ENCODE measurements at places on chromosomes 3 and 15. TPM values are rescaled to one million over a fixed set of nuclear protein-coding genes. Genes with fewer than 3 reads are reported as not detected.
A peak's percentile ranks its signal among the peaks of the same experiment; 100 is the strongest.

GRCh38 chr15:86903642-86904421 is 824.2 kb downstream of the AGBL1 start:
- H3K27me3 ChIP-seq: no peaks in the 10 kb centered on the region
- H3K4me3 ChIP-seq: no peak overlapping the region
- no peak for DNase-seq
- H3K27ac ChIP-seq: no peak overlapping the region
- no peaks in the 10 kb centered on the region for H3K36me3 ChIP-seq
- no peaks in the 10 kb centered on the region for H3K4me1 ChIP-seq

GRCh38 chr15:73908030-73908821 is 18.0 kb upstream of the LOXL1 start:
- peaks cover 8% of the 10 kb centered on the region for H3K4me1 ChIP-seq
- peak; percentile 64 for DNase-seq
- no peaks in the 10 kb centered on the region for H3K36me3 ChIP-seq

GRCh38 chr3:188000361-188000861 is 153.5 kb upstream of the LPP start:
- H3K4me1 ChIP-seq: no peaks in the 10 kb centered on the region
- no peak overlapping the region for H3K27ac ChIP-seq
- H3K4me3 ChIP-seq: no peak overlapping the region
- no peaks in the 10 kb centered on the region for H3K27me3 ChIP-seq
- no peak for DNase-seq
- no peaks in the 10 kb centered on the region for H3K36me3 ChIP-seq

GRCh38 chr3:129036222-129037092 is 24.1 kb upstream of the GP9 start:
- H3K36me3 ChIP-seq: no peaks in the 10 kb centered on the region
- H3K4me3 ChIP-seq: no peak overlapping the region
- no peak for DNase-seq
- peaks cover 2% of the 10 kb centered on the region for H3K4me1 ChIP-seq
- peaks cover 46% of the 10 kb centered on the region for H3K27me3 ChIP-seq
- no peak overlapping the region for H3K27ac ChIP-seq

- no peaks in the 10 kb centered on the region for H3K4me1 ChIP-seq
- no peaks in the 10 kb centered on the region for H3K36me3 ChIP-seq
- H3K27ac ChIP-seq: no peak overlapping the region
- no peak overlapping the region for H3K4me3 ChIP-seq
- no peaks in the 10 kb centered on the region for H3K27me3 ChIP-seq
Observed at GRCh38 chr3:21310161-21310560, 440.8 kb downstream of the ZNF385D start.

- H3K36me3 ChIP-seq: no peaks in the 10 kb centered on the region
- no peak for DNase-seq
- H3K27me3 ChIP-seq: no peaks in the 10 kb centered on the region
- no peak overlapping the region for H3K27ac ChIP-seq
- no peak overlapping the region for H3K4me3 ChIP-seq
Observed at GRCh38 chr3:41581700-41582099, 380.2 kb downstream of the ULK4 start.

DNA sequence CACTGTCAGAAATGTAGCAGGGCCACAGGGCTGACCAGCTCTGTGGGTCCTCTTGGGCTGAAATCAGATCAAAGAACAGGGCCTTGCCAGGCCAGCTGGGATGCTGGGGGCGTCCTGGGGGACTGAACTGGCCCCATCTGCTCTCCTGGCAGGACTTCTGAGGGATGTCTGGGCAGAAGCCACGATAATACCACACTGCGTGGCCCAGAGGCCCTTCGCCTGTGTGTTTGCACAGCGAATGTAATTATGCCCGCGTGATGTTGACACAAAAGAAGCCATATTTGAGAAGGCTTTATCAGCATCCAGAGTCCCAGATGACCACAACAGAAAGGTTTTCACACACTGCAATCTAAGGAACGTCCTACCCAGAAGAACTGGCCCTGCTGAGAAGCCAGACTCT is 174.0 kb downstream of the RAB11A start:
- H3K27me3 ChIP-seq: peaks cover 51% of the 10 kb centered on the region
- H3K4me3 ChIP-seq: no peak overlapping the region
- no peak for DNase-seq
- no peaks in the 10 kb centered on the region for H3K4me1 ChIP-seq
- H3K36me3 ChIP-seq: no peaks in the 10 kb centered on the region

DNA sequence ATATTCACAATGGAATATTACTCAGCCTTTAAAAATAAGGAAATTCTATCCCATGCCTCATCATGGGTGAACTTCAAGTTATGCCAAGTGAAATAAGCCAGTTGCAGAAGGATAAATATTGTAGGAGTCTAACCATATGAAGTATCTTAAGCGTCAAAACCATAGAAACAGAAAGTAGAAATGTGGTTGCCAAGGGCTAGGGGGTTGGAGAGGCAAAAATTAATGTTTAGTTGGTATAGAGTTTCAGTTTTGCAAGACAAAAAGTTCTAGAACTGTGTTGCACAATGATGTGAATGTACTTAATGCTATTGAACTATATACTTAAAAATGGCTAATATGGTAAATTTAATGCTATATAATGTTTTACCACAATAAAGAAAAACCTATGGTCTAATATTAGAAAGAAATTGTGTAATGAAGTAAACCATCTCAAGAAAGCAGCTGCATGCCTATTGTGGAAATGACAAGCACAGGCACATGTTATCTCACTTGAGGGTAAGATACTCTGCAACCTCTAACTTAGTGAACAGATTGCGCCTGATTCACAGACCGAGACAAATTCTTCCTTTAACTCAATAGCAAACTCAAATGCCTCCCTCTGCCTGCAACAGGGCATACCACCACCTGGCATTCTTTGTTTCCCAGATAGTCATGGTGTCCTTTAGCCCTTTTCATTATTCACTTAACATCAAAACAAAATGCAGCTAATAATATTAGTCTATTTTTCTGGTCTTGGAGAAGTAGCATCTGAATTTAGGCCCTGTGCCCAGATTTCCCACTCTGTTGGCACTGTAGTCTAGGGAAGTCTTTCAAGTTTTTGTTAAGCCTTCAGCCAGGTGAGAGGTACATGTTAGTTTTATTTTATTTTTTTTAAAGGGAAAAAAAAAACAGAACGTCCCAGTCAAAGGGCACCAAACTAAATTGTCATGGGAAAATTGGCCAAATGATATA is 80.2 kb upstream of the ACP3 start:
- no peak overlapping the region for H3K27ac ChIP-seq
- no peak overlapping the region for H3K4me3 ChIP-seq
- no peaks in the 10 kb centered on the region for H3K27me3 ChIP-seq

- no peaks in the 10 kb centered on the region for H3K27me3 ChIP-seq
- peaks cover 14% of the 10 kb centered on the region for H3K36me3 ChIP-seq
- H3K27ac ChIP-seq: no peak overlapping the region
- no peak for DNase-seq
Observed at GRCh38 chr3:50161320-50161719, 6.2 kb downstream of the SEMA3F start.

GRCh38 chr15:29920515-29920914 is 98.2 kb upstream of the TJP1 start:
- H3K4me1 ChIP-seq: peaks cover 23% of the 10 kb centered on the region
- H3K27ac ChIP-seq: no peak overlapping the region
- DNase-seq: peak; percentile 49
- H3K36me3 ChIP-seq: no peaks in the 10 kb centered on the region
- peaks cover 3% of the 10 kb centered on the region for H3K27me3 ChIP-seq

DNA sequence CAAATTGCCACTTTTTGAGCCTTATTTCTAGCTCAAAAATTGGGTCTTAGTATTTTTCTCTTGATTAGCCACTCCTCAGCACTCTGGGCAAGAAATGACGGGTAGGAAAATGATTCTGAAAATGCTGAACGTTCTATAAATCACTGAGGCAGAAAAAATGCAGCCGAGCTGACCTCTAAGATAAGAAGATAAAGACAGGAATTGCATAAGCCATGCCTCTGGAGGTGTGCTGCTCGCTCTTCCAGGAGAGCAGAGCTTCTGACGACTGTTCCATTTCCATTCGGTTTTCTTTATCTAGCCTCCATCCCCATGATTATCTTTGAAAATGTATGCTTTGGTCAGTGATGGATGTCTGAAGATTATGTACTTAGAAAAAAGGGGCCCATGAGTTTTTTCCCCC is 558.8 kb upstream of the ADAMTS9 start:
- peaks cover 6% of the 10 kb centered on the region for H3K27me3 ChIP-seq
- H3K4me1 ChIP-seq: no peaks in the 10 kb centered on the region
- DNase-seq: no peak
- no peaks in the 10 kb centered on the region for H3K36me3 ChIP-seq

The SPINK8 gene
- not detected for total RNA-seq

The ACKR4 gene
- total RNA-seq: 0.18 TPM

The C3orf62 gene
- 0.83 TPM for total RNA-seq
